Fibroblast of the conjunctiva (primary cell): ENCODE measurements at places on chromosomes 2 and 18.
A peak's percentile ranks its signal among the peaks of the same experiment; 100 is the strongest.

GRCh38 chr2:173271825-173272224 is 82.8 kb upstream of the CDCA7 start:
- no peak for DNase-seq

- DNase-seq: no peak
These were observed 40.0 kb upstream of the NFATC1 start for GRCh38 chr18:79355433-79356335.

DNA sequence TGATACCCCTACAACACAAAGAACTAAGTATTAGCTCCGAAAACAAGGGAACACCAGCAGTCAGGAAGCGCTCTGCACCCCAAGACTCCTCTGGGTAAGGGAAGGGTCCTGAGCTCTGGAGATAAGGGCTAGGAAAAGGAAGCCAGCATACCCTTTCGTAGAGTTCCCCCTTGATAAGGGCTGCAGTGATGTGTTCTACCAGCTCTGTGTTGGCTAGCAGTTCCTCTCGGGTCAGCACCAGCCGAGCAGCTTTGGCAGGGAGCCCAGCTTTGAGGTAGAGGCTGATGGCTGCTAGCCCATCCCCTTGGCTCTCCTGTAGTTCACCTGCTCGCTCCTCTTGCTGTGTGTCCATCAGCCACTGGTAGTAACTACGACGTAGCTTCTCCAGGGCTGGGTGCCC is 18.9 kb downstream of the KRTCAP3 start:
- DNase-seq: no peak

GRCh38 chr2:15155959-15156574 is 405.1 kb downstream of the NBAS start:
- DNase-seq: no peak

DNA sequence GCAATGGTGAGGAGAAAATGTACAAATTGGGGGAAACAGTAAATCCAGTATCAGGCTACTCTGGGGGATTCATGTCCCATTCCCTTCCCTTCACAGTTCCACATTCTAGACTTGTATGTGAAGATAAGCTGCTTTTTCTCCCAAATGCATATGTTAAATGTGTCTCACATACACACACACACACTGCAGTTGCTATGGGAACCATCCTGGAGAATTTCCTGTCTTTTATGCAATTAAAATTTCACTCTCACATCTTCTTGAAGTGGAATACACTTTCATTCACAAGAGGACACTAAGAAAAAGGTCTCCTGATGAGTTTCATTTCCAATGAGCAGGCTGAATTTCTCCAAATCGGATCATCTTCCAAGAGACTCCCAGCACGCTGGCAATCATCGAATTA is 366.0 kb downstream of the LRATD1 start:
- DNase-seq: no peak

- DNase-seq: no peak
These were observed 232.3 kb upstream of the CHAC2 start for GRCh38 chr2:53535234-53535840.

- DNase-seq: no peak
These were observed 129.7 kb upstream of the MYCN start for GRCh38 chr2:15810477-15811150.

GRCh38 chr2:85248773-85249509 is 78.8 kb downstream of the TGOLN2 start:
- DNase-seq: peak; percentile 72

DNA sequence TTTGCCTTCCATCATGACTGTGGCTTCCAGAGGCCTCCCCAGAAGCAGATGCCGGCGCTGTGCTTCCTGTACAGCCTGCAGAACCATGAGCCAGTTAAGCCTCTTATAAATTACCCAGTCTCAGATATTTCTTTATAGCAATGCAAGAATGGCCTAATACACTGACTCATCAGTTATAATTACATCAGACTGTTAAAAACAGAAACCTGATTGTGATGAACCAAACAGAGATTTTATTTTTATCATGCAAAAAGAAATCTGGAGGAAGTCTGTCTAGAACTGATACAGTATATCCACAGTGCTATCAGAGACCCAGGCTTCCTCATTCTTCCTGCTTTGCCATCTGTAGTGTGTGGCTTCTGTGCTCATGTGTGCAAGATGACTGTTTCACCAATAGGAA is 93.4 kb upstream of the MEX3C start:
- no peak for DNase-seq

- peak; percentile 8 for DNase-seq
These were observed 3.5 kb downstream of the NBEAL1 start for GRCh38 chr2:203018181-203018580.

GRCh38 chr2:151459358-151459757 is 49.7 kb downstream of the RIF1 start:
- DNase-seq: no peak

GRCh38 chr2:120805602-120806001 is 69.9 kb downstream of the GLI2 start:
- no peak for DNase-seq

DNA sequence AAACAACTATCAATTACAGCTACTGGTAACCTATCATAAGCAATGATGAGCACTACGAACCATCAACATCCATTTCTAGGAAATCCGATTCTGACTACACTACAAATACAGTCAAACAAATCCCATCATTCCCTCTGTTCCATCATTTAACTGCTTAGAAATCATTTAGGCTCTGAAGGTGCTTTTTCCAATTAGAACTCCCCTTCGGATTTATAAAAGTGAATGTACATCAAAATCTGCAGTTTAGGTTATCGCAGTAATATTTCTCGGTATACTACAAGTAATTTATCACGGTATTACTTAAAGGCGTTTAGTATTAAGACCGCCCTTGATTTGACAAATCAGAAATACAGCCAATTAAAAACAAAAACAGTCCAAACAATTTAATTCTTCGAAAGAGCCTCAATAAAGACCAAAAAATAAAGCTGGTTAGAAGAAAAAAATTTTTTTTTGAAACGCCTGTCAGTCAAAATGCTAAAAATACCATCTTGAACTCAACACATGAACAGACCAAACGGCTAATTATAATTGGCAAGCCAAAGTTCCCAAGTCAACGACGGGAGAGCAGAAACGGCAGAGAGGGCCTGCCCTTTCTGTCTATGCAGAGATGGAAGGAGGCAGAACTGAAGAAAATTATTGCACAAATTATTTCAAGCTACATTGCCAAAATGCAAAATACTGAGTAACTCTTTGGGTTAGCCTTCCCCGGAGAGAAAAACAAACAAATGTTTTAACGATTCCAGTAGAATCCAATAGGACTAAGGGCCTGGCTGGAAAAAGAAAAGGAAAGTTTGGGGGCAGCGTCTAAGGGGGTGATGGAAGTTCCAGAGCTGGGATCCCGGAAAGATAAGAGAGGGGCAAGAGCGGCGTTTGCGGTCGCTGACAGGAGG is 1.2 kb downstream of the VPS54 start:
- no peak for DNase-seq

- no peak for DNase-seq
These were observed 1.7 kb downstream of the ZAP70 start for GRCh38 chr2:97714950-97715652.

GRCh38 chr18:79395761-79396404 is at the start of gene NFATC1:
Gene NFATC1 (plus strand): TSS chr18:79395930. CDS start chr18:79396225, 295 bp downstream.
- DNase-seq: no peak

DNA sequence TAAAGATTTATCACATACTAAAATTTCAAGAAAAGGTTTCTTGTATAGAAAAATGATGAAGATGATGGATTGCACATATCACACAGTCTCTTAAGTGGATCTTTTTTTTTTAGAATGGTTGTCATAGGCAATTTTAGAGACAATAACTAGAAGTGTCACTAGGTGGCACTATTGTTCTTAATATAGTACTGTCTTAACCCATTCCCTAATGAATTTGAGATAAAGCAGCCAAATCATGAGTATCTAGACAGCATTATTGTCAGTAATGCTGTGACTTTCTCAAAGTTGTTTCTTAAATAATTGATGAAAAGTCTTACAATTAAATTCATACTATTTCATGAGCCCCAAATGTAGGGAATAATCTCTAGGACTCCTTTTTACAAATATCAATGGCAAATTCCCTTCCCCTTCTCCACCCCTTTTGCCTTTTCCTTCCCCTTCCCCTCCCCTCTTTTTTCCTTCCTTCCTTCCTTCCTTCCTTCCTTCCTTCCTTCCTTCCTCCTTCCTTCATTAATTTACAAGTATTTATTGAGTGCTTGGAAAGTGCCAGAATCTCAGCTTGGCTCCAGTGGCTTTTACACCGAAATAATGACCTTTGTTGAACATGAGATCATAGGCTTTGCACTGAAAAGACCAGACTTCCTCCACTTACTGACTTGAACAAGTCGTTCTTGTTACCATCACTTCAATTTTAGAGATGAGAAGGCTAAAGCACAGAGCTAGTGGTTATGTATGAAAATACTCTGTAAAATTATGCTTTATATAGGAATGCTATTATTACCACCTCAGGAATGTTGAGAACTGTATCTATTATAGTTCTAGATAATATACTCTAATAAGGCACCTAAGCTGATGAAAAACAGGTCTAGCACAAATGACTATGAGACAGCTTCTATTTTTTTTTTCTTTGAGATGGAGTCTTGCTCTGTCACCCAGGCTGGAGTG is 19.8 kb downstream of the MYL12B start:
- peak; percentile 79 for DNase-seq

GRCh38 chr2:26325851-26326250 is 20.1 kb upstream of the SELENOI start:
- DNase-seq: no peak

- DNase-seq: no peak
These were observed 261.4 kb downstream of the TWIST2 start for GRCh38 chr2:239109041-239109927.

- DNase-seq: no peak
These were observed 972.0 kb downstream of the DPP10 start for GRCh38 chr2:115414466-115414865.

DNA sequence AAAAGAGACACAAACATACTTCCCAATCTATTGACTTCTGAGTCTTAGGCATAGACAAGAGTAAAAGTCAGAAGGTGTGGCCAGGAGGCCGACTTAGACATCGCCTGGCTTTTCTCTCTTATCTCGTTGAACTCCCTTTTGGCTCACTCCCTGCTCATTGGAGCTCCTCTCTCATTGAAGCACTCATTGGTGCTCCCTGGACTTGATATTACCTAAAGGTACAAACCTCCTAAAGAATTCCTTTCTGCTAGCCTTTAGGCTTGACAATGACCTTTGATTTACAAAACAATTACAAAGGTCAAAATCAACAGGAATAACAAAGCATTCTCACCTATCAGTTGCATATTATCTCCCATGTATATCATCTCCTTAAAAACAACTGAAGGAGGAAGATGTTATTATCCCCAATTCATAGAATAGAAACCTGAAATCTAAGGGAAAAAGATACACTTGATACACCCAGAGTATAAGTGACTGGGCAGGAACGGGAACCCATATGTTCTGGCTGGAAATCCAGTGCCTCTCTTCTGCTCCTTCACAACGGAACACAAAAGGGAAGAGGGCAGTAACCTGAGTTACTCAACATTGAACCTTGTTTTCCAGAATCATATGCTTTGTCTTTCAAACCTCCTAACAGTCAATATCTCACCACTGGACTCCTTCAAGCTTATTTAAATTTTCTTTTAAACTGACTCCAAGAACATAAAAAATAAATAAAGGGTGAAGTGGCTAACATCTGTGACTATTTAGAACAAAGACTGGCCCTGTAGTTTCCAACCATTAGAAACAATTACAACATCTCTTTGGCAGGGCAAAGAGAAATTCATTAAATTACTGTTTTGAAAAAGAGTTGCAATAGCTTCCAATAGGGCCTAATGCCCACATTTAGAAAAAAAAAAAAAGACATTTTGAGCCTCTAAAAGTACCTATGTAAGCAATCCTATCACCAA is 1247.9 kb downstream of the LRP1B start:
- peak; percentile 72 for DNase-seq

- DNase-seq: no peak
These were observed 151.0 kb downstream of the PMAIP1 start for GRCh38 chr18:60050821-60051220.

GRCh38 chr2:41197781-41198180 is 745.9 kb upstream of the SLC8A1 start:
- no peak for DNase-seq

- no peak for DNase-seq
These were observed 20.2 kb downstream of the EPHA4 start for GRCh38 chr2:221551864-221552263.

GRCh38 chr18:47163241-47163640 is 12.9 kb downstream of the IER3IP1 start:
- DNase-seq: peak; percentile 55

- peak; percentile 30 for DNase-seq
These were observed 178.1 kb upstream of the PKDCC start for GRCh38 chr2:41869542-41870264.

DNA sequence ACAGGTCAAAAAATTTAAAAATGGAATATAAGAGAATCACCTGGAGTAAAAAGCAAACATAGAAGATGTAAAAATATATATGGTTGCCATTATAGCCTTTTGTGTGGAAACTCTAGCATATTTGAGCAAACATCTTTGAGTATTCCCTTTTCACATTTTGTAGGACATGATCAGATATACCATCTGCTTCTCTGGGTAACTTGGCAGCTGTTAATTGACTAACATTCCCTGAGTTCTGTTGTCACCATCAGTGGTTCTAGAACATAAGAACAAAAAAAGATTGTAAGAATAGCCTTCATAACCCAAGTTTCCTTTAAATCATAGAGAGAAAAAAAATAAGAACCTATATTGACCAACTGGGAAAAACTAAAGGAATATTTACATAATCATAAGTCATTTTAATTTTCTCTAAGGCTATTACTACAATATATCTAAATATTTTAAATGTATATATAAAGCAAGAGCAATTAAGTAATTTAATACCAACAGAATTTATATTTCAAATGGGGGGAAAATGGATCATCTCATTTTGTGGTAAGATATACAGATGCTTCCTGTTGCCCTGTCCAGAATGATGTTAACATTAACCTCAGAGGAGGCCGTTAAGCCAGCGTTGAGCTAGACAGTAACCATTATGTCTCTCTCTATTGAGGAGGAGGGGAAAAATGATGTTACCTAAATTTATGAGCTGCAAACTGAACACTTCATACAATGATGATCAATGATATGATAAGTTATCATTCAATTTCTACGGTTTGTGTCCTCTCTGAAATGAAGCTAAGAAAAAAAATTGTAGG is 9.8 kb upstream of the INO80D start:
- no peak for DNase-seq

DNA sequence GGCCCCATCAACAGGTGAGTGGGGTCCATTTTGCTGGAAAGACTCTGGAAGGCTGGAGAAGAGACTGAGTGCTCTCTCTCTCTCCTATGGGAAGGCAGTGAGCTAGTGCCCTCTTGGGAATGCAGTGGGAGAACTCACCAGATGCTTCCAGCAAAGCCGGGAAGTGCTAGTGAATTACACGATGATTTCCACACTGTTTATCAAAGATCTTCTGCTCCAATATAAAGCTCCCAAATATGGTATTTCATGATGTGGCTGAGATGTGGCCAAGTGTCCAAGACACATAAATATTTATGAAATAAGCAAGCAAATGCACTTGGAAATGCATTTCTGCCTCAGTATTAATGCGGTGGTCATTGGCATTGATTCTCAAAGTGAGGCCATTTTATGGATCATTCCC is 135.9 kb downstream of the VAPA start:
- DNase-seq: no peak

GRCh38 chr2:71742953-71743601 is 289.7 kb downstream of the DYSF start:
- peak; percentile 77 for DNase-seq
